ENCODE measurements at places on chromosomes 6 and 20.
A peak's percentile ranks its signal among the peaks of the same experiment; 100 is the strongest.

GRCh38 chr20:56362833-56363413 is 4.1 kb downstream of the FAM210B start:
- DNase-seq: no peak

GRCh38 chr20:10297684-10298240 is 79.1 kb downstream of the SNAP25 start:
- no peak for DNase-seq

DNA sequence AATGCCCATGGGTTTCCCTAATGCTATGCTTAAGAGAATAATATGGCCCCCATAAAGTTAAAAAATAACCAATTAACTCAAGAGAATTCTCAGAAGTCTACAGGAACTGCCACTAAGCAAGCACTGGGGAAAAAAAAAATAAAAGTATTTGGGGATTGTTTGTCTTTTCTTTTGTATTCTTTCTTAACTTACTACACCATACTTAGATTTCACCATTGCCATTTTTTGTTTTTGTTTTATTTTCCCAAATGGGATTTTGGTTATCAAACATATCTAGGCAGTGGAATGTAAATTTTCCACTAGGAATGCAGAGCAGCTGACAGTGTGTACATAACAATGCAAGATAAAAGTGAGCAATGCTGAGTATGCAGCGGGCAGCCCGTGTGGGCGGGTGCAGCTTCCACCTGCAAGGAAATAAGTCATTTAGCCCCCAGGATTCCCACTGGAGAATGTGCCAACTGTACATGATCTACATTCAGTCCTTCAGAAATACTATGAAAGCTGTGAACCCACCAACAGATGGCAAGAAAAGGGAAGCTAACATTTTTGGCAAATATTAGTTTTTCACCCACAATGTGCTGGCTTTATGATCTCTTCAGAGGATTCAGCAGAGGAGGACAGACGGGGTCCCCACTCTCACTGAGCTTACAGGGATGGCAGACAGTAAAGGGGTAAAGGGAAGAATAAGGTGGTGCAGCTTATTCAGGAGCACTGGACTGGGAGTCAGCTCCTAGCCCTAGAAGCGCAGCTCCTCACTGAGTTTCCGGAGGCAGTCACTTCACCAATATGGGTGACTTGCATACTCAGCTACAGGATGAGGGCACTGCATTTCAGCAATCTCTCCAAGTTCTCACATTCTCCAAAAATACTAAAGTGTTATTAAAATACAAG is 44.4 kb downstream of the DCDC2 start:
- DNase-seq: peak; percentile 63

DNA sequence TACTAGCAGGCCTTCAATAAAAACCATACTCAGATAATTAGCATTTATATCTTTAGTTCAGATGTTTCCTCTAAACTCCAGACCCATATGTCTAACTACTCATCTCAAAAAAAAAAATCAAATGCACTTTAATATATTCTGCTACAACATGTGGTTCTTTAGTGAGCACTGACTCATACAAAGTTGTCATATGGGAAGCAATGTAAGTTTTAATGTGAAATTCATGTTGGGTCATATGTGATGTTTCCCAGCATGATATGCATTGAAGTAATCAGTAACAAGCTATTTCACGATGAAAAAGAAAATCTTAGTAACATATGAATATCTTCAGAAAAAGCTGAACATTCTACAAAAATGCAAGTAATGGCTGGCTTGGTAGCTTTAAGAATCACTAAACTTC is 859.7 kb upstream of the ADGRB3 start:
- no peak for DNase-seq

- DNase-seq: no peak
Observed at GRCh38 chr6:134303891-134304290, 14.0 kb downstream of the SGK1 start.

DNA sequence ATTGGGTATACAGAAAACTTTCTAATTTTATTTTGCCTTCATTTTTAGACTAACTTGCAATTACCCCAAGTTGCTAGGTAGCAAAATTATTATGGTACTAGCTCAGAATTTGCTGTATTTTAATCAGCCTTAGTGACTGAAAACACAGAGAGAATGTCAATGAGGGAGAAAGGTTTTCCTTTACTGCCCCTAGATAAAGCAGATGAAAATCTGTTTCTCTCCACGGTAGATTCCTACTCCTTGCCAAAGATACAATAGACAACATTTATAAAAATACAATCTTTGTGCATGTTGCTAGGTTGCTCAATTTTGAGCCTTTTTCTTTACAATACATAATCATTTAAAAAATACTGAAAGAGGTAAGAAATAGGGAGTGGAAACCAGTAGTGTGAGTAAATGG is 222.2 kb downstream of the BCKDHB start:
- DNase-seq: no peak

GRCh38 chr6:3045777-3046176 is 22.5 kb upstream of the RIPK1 start:
- DNase-seq: no peak

- no peak for DNase-seq
Observed at GRCh38 chr6:47041741-47042140, 391 bp downstream of the ADGRF1 start.

GRCh38 chr6:166584853-166585429 is 1.5 kb downstream of the RAMACL start:
- no peak for DNase-seq

GRCh38 chr6:44680202-44680720 is 292.8 kb downstream of the CDC5L start:
- DNase-seq: no peak

GRCh38 chr6:20589266-20589665 is 55.0 kb downstream of the CDKAL1 start:
- no peak for DNase-seq

Data from SJSA1 (cell line).